ENCODE measurements at places on chromosomes 1 and 21.
A peak's percentile ranks its signal among the peaks of the same experiment; 100 is the strongest.

DNA sequence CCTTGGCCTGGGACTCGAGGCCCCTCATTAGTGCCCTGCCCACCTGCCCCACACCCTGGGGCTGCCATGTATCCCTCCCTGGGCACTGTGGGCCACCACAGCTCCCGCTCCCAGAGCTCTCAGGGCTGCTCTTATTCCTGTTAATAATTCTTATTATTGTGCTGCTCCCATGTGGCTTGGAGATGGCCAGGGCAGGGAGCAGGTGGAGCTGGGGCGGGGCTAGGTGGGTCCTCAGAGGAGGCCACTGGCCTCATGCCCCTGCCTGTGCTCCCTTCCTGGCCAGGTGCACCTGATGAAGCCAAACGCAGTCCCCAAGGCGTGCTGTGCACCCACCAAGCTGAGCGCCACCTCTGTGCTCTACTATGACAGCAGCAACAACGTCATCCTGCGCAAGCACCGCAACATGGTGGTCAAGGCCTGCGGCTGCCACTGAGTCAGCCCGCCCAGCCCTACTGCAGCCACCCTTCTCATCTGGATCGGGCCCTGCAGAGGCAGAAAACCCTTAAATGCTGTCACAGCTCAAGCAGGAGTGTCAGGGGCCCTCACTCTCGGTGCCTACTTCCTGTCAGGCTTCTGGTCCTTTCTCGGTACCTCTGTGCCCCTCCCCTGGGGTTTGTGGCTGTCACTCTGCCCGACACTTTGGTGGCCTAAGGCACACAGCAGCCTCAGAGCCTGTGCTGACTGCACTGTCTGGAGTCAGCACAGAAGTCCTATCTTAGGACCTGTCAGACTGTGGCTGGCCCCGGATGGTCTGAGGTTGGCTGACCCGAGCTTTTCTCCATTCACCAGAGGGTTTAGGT lies 34.1 kb downstream of the BMP8A start:
- DNase-seq = no peak

DNA sequence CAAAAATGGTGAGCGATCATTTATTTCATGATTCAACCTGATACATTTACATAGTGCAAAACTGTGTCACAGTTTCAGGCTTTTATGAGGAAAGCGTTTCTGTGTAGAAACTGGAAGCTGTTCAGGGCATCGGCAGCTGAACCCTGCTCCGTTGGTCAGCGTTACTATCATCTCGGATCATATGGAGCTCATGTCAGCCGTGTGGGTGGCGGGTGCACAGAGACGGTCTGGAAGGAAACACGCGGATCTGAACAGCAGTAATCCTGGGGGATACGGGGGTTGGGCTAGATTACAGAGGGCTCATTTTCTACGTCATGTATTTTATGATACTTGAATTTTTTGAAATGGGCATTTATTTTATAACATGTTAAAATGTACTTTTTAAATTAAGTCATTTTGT lies 15.1 kb downstream of the C1orf174 start:
- DNase-seq = no peak

DNA sequence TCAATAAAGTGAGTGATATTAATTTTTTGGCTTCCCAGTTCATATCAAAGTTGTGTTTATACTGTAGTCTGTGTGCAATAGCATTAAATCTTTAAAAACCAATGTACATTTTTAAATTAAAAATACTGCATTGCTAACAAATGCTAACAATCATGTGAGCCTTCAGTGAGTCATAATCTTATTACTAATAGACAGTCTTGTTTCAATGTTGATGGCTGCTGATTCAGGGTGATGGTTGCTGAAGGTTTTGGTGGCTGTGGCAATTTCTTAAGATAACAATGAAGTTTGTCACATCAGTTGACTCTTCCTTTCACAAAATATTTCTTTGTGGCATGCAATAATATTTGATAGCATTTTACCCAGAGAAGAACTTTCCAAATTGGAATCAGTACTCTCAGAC lies 109.0 kb downstream of the ZMYM4 start:
- no peak for DNase-seq

DNA sequence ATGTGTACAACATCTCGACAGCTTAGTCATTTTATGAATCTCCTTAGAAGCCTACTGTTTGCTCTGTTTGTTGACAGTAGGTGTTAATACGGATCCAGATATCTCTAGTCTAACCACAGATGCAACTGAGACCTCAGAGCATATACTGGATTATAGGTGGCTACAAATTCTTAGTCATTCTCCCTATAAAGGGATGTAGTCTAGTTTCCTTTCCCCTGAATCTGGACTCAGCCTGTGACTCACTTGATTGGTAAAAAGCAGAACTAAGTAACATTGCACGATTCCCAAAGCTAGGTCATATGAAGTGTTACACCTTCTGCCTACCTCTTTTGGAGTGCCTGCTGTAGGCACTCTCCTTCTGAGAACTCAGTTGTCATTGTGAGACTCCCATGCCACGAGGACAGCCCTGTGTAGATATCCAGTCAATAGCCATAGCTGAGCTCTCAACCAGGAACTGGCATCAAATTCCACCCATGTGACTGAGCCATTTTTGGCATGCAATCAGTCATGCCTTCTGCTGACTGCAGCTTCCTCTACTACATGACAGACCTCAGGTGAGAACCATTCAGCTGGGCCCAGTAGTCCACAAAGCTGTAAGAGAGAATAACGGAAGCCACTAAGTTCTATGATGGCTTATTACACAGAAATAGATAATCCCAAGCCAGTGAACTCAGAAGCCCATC lies 135.9 kb upstream of the CHRM3 start:
- DNase-seq = no peak

DNA sequence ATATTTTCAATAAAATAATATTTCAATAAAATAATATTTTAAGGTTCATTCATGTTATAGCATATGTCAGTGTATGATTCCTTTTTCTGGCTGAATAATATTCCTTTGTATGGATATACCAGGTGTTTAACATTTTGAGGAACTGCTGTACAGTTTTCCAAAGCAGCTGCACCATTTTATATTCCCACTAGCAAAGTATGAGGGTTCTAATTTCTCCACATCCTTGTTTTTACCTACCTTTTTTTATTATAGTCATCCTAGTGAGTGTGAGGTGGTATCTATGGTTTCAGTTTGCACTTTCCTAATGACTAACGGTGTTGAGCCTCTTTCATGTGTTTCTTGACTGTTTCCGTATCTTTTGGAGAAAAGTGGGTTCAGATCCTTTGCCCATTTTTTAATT lies 5.2 kb downstream of the DEGS1 start:
- no peak for DNase-seq

- peak; percentile 64 for DNase-seq
These were observed 407 bp downstream of the WNT4 start for GRCh38 chr1:22142315-22143064.

GRCh38 chr1:10459184-10459583 lies 9.4 kb downstream of the CORT start:
- DNase-seq = no peak

DNA sequence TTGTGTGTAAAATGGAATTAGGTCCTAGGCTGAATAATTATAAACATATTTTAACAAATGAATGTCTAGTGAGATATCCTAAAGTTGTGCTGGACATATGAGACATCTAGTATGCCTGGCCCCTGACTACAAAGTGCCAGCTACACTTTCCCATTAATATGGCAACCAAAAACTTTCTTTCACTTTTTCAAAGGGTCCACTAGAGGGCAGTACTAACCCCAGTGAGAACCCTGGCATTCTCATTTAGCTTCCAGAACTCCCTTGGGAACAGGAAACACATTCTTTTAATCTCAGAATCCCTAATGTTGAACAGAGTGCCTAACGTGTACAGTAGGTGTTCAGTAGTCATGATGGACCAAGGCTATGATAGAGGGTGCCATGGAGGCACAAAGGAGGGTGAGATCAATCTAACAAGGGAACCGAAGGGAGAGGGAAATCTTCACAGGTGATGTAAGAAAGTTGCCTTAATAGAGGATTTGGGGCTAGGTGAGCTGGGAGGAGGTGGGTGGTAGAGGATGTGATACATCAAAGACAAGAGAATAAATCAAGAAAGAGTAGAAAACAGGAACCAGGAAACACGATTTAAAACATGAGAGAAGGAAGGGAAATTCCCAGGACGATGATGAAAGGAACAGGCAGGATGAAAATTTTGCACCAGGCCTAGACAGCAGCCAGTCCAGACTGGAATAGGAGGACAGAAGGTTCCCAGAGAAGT lies 41.6 kb downstream of the NSL1 start:
- no peak for DNase-seq

DNA sequence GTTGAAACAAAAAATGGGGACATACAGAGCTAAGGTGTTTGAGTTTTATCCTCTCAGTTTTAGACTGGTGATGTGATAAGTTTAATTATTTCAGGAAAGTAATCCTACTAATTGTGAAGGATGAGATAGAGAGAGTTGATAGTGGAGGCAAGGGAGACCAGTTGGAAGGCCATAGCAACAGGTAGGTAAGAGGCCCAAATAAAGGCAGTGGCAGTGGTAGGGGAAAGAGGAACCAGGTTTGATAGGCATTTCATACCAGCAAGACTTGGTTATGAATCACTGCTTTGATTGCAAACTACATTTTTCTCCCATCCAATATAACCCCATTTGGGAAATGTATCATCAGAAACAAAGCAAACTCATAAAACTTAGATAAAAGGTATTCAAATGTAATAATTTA lies 63.1 kb upstream of the SH3GLB1 start:
- DNase-seq = no peak

DNA sequence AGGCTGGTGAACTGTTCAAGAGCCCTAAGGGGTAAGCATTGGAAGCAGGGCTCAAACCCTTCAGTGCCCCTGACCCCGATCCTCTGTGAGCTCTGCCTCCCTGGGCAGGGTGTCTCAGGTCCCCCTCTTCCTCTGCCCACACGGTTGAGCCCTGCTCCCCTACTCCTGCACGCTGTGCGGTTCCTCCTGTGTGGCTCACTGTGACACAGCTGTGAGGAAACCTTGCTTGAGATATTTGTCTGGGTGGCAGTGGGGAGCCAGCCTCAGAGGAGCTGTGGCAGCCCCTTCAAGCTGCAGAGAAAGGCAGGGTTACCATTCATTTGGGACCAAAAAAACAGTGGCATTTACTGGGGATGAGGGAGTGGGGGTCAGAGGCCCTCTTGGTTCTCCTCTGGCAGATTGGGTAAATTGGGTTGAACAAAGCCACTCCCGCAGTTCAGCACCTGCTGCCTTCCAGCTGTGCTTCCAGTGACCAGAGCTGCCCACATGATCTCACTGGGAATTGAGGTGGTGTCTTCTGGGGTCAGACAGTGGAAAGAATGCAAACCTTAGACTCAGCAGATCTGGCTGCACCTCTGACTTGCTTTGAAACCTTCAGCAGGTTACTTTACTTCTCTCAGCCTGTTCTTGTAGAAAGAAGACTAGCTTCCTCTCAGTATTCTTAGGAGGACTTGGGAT lies 60.6 kb upstream of the CD1D start:
- DNase-seq = no peak

- DNase-seq = no peak
These were observed 28.3 kb upstream of the VASH2 start for GRCh38 chr1:212922016-212922415.

- DNase-seq = no peak
These were observed 2.4 kb upstream of the WNT3A start for GRCh38 chr1:228004331-228004855.

DNA sequence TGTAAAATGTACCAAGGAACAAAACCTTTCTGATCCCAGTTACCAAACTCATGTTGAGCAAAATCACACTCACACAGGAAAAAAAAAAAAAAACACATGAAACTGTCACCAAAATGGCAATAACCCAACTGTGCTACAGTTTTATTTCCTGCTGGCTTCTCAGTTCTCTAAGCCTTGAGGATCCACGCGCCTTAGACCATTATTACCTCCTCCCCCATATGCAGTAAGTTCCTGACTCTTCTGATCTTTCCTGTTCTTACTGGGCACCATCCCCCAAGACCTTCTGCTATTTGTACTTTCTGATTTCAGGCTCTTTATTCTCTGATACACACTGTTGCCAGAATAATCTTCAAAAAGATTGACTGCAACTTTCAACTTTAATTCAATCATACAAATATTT lies 79.6 kb downstream of the SLC45A1 start:
- DNase-seq = peak; percentile 41

DNA sequence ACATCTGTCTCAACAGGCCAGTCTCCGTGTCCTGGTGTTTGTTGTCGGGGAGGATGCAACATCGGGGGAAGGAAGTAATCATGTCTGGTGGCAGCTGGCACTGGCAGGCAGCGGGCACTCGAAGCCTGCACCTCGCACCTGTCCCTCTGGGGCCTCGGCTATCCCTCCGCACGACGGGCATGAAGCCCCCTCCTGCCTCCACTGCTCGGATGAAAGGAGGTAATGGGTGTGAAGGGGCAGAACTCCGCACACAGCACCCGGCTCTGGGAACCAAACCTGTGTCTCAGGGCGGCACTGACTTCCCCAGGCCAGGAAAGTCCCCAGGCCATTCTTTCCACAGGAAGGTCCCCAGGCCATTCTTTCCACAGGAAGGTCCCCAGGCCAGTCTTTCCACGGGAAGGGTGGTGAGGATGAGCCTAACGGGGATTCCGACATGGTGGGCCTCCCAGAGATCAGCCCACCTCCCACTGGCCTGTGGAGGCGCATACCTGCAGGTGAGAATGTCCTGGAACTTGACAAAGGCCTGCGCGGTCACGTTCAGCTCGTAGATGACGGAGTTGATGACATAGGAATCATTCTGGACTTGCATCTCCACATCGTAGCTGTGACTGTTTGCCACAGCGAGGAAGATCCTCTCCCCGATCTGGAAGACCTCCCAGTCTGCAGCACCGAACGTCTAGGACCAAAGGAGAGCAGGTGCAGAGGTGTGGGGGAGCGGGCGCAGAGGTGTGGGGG lies 31.1 kb downstream of the KRTAP10-1 start:
- DNase-seq = no peak

DNA sequence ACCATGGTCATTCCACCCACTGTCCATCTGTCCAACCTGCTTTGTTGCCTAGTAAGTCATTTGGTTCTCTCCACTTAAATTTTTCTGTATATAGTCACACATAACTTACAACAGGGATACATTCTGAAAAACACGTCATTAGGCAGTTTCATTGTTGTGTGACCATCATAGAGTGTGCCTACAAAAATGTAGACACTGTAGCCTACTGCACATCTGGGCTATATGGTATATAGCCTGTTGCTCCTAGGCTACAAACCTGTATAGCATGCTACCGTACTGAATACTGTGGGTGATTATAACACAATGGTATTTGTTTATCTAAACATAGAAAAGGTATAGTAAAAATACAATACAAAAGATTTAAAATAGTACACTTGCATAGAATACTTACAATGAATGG lies 10.0 kb upstream of the NPL start:
- DNase-seq = no peak

Data from ureter (tissue), 1 donor.